Testis (tissue), 5 donors: ENCODE measurements at places on chromosomes 7 and 10. TPM values are rescaled to one million over a fixed set of nuclear protein-coding genes. Genes with fewer than 3 reads are reported as not detected.

The CYP3A7 gene
- not detected for polyA plus RNA-seq

The STAMBPL1 gene
- polyA plus RNA-seq, result 37.5 TPM

The ARHGEF5 gene
- 5.0 TPM for polyA plus RNA-seq

The GJC3 gene
- polyA plus RNA-seq, result 0.79 TPM
